ENCODE measurements at places on chromosomes 1 and 21.

GRCh38 chr1:235275223-235275622, 52.8 kb downstream of the ARID4B start:
- no peak for DNase-seq

GRCh38 chr1:221239792-221240191, 360.5 kb downstream of the HLX start:
- no peak for DNase-seq

DNA sequence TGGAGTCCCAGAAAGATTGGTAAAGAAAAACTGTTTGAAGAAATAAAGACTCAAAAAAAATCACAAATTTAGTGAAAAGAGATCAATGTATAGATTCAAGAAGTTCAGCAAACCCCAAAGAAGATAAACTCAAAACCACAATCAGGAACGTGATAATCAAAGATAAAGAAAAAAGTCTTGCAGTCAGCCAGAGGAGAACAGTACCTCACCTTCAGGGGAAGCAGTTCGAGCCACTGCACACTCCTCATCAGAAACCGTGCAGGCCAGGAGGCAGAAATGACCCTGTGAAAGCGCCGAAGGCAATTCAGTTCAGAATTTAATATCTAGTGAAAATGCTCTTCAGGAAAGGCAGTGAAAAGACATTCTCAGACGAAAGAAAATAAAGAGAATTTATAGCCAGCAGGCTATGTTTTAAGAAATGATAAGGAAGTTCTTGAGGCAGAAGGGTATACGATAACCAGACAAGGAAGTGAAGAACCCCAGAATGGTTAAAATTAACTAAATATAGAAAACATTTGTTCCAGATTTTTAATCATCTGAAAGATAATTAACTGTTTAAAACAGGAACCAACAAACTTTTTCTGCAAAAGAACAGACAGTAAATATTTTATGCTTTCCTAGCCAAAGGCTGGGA, 13.5 kb upstream of the SUMO3 start:
- DNase-seq, result no peak

- DNase-seq, result no peak
Observed at GRCh38 chr1:147246044-147246690, 3.7 kb downstream of the CHD1L start.

- no peak for DNase-seq
Observed at GRCh38 chr1:46659307-46659870, 8.8 kb downstream of the ATPAF1 start.

DNA sequence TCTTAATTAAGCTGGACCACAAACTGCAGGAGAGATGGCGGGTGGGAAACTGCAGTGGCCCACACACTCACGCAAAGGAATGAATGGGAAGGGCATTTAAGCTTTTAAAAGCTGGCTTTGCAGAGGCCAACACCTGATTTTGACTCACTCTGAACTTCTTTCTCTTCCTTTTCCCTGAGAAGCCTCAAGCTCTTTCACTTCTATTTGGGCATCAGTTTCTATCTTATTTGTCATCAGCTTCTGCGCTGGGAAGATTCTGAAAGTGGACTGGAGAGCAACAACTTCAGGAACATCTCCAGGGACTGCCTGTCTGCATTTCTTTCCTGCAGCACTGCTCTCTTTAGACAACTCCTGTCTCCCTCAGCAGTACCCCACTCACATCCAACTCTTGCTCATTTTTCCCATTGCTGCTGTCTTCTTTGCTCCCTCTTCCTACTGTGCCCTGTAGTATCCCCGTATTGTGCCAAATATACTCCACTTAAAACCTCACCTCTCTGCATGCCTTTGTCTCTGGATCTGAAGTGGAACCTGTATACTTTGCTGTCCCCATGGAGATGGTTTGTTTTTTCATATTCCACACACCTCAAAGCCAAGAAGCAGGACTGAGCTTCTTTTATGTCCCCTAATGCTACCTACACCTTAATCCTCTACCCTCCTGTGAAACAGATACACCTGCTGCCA, 143.3 kb upstream of the JUN start:
- no peak for DNase-seq

DNA sequence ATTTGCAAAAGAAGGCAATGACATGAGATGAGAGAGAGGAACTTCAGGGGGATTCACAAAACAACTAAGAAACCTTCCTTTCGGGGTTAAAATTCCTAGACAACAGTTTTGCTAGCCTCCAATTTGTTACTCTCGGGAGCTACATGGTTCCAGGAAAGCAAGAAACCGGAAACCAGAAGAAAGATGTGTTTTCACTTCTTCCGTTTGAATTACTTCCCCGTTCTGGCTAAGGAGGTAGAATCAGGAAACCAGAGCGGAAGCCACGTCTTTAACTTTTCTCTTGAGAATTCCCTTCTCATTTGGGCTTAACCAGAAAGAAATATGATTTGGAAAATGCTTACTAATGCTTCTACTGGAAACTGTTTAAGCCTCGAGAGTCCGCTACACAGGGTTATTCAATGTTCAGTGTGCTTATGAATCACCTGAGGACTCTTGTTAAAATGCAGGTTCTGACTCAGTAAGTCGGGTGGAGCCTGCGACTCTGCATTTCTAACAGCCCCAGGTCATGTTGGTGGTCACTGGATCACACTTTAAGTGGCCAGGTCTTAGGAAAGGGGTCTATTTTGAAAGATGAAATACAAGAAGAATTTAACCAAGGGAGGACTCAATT, 43.5 kb upstream of the MCOLN3 start:
- DNase-seq, result no peak

DNA sequence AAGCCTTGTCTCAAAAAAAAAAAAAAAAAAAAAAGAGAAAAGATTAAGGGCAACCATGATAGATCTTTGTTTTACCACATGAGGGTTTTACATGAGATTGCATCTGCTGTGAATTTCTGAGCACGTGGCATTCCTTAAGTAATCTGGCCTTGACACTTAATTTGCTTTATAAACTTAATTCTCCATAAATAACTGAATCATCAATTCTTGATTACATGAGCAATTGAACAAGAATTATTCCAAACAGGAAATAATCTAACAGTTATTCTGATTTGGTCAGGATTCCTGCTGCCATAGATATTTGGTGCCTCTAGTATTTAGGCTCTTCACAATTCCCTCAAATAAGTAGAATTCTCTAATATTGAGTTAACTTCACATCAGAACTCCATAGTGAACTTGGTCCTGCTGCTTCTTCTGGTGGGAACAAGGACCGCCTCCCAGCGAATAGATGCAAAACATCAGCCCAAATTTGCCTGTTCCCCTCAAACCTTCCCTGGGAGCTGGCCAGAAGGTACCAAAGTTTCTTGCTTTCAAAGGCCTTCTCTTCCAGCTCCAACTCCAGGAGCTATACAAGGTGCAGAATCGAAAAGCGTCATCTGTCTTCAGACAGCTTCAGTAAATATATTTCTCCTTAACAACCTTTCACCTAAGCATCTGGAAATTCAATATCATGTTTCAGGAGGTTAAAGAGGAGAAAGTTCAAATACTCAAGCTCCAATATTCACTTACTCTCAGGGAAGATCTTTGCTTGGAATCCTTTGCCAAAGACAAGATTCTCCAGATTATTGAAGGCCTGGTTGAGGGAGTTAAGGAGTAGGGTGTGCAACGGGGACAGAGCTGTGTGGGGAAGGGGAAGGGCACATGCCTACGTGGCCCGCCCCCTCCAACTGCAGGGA, 1.0 kb downstream of the KRTCAP2 start:
- no peak for DNase-seq

DNA sequence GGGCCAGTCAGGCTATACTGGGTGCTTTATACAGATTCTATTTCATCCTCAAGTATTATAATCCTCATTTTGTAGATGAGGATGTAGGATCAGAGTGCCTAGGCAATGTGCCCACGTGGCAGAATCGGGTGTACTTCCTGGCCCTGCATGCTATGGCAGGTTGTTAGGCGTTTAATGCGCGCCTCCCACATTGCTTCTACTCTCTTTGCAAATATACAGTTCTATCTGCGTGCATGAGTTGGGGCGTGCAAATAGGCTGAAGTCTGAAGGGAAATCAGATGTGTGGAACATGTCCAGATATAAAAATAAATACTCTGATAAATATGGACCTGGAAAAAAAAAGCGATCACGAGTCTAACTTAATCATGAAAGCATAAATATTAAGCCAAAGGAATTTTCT, 194.7 kb upstream of the FMN2 start:
- no peak for DNase-seq

GRCh38 chr1:156885314-156885713, 8.2 kb upstream of the PEAR1 start:
- no peak for DNase-seq

- DNase-seq, result peak; percentile 15
Observed at GRCh38 chr1:28927648-28928313, 13.4 kb downstream of the EPB41 start.

DNA sequence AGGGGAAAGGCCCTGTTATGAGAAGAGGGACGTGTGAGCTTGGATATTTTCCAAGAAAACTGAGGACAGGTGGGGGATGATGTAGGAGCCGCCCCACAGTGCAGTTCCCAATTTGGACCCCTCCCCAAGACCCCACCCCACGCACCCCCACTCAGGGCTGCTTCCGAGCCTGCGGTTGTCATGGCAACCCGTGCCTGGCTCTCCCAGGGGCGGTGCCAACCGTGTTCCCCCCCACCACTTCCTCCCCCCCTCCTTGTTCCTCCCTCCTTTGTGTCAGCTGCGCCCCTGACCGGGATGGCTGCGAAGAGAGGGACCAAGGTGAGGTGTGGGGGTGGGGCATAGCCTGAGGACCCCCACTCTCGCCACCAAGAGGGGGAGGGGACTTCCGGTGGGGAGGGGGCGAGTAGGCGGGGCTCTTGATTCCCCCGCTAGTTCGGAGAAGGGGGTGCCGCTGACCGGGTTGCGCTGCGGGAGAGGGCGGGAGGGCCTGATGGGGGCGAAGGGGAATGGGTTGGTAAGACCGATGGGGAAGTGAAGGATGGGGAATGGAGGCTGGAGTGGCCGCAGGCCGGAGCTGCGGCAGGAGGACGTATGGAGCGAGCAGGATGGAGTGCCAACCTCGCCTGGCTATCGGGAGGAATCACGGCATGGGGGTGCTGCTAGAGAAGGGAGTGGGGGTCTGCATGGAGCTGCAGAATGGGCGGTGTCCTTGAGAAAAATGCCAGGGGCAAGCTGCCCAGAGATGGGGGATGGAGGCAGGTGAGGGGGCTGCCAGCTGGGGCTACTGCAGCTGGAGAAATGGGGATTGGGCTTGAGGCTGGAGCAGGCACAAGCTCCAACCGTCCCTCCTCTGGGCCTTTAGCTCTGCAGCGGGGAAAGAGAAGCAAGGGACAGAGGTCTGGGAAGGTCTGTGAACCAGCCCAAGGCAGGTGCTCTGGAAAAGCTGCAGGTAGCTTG, 953 bp downstream of the TRIM46 start:
- peak; percentile 36 for DNase-seq

GRCh38 chr1:241215683-241216082, 141.3 kb downstream of the RGS7 start:
- DNase-seq, result no peak

DNA sequence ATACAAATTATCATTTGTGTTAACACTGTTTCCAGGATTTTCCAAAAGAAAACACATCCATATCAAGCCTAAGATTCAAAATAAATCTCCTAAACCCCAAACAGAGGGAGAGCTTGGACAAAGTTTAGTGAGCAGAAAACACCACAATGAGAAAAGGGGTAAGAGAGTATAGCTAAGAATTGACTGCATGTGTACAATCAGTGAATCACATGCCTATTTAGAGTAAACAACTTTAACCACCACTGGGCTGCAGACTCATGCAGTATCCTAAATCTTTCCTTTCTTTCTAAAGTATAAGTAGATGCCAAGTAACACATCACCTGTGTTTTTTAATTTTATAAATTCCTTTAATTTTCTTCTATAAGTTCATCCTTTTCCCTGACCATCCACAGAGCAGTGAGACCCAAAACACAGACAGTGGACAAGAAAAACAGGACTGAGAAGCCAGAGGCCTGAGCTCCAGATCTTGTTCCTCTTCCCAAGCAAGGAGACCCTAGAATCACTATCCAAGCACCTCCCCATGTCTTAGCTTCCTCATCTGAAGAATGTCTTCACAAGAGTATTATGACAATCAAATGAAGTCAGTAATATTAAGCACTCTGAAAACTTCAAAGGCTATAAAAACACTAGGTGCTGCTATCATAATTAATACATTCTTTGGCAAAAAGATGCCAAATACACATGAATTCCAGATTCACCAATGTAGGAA, 93.1 kb downstream of the VAV3 start:
- no peak for DNase-seq

DNA sequence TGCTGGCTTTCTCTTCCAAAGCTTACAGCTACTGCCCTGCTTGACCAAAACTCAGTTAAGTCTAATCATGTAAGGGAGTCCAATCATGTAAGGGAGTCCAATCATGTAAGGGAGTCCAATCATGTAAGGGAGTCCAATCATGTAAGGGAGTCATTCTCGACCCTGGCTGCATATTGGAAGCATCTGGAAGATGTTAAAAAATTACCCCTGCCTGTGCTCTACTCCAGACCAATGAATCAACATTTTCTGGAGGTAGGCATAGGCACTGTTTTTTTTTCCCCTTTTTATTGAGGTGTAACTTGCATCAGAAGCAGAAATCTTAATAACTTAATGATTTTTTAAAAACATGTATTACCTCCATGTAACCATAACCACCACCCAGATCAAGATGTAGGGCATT, 9.4 kb downstream of the PIGP start:
- DNase-seq, result no peak

DNA sequence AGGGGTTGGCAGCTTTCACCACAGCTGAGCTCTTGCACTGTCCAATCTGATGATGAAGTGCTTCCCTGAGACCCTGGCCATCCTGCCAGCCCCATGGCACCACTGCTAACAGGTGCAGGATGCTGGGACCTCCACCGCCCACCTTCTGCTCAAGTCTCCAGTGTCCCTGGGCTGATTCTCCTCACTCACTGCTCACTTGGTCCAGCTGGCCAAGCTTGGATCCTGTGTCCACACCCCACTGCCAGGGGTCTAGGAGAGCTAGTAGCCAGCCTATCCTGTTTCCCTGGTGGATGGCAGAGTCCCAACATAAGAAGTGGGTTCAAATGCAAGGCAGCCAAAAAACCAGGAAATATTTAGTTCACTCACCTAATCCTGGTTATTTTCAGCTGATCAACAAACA, 217.2 kb upstream of the IRF2BP2 start:
- peak; percentile 32 for DNase-seq

GRCh38 chr1:71804140-71804539, 478.2 kb downstream of the NEGR1 start:
- DNase-seq, result no peak

- no peak for DNase-seq
Observed at GRCh38 chr21:14120091-14120734, 90.5 kb downstream of the LIPI start.

DNA sequence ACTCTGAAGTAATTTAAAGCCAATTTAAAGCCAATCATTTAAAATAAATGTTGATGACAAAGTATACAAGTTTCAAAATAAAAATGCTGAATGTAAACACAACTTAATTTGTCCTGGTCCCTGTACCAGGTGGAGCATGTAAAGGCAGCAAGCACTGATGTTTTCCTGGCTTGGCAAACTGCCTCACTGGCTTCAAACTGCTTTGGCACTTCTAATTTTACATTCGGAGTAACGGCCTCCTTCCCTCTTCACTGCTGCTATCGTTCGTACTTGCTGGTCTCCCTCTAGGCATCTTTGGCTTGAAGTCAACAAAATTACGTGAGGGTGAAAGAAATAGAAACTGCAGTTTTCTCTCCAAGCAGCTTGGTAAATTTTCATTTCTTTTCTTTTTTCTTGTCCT, 287.9 kb downstream of the LTN1 start:
- DNase-seq, result no peak

GRCh38 chr1:18018366-18018765, 89.2 kb upstream of the IGSF21 start:
- DNase-seq, result no peak
